Ammon's horn (tissue), 1 donor: ENCODE measurements at places on chromosomes 5 and 9.

GRCh38 chr5:122697191-122697590 is 77.7 kb upstream of the SNX2 start:
- DNase-seq, result no peak

GRCh38 chr9:110443866-110444220 is 106.2 kb upstream of the TXNDC8 start:
- no peak for DNase-seq

DNA sequence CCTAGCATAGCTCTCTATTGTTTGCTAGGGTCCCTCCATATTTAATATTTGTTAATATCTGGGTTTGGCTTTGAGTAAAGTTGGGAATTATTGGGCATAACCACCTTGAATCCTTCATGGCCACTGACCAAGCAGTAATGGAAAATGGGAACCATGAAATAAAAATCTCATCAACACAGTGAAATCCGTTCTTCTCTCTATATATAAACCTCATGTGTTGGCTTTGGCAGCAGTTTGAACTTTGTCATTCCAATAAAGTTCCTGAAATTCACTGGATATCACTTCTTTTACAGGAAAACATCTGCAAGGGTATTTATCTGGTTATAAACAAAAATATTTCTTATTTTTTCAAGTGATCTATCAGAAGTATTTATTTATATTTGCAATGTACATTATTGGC is 93.0 kb upstream of the MPDZ start:
- DNase-seq, result no peak

DNA sequence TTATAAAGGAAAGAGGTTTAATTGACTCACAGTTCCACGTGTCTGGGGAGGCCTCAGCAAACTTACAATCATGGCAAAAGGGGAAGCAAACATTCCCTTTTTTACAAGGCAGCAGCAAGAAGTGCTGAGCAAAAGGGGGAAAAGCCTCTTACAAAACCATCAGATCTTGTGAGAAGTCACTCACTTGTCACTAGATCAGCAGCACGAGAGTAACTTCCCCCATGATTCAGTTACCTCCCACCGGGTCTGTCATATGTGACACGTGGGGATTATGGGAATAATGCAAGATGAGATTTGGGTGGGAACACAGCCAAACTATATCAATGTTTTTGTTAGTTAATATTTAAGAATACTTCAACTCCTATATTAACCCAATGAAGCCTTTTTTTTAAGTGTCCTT is 275.2 kb upstream of the CDH9 start:
- DNase-seq, result no peak

GRCh38 chr5:171952021-171952420 is 54.4 kb downstream of the FBXW11 start:
- no peak for DNase-seq

DNA sequence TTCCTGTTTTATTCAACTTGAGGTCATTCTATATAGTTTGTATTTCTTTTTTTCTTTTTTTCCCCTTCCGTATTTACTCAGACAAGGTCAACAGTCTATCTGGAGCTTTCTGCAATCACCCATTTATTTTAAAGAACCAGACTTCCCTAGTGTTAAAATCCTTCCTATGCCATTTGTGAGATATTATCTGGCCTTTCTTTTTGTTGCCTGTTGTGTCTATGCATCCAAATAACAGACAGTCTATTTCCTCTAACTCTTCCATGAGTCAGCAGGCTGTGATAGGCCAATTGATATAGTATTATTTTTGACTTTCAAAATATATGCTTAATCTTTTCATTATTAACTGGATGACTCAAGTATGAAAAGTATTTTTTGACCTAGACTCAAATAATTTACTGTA is 291.2 kb upstream of the PTPRD start:
- DNase-seq, result no peak

GRCh38 chr5:142245786-142246185 is 79.0 kb downstream of the SPRY4 start:
- no peak for DNase-seq

DNA sequence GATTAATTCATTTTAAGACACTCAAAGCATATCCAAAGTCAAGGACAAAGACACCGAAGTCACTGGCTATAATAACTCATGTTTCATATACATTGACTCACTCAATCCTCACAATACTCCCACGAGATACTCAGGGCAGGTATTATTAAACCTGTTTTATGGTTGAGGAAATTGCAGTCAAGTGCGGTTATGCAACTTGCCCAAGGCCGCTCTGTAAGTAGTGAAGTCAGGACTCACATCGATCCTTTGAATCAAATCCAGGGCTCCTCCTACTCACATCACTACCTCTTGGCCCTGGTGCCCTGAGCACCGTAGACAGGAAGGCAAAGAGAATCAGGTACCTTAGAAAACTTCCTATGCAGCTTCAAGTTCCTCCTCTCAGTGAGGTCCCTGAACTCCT is 87.8 kb upstream of the APC start:
- no peak for DNase-seq

DNA sequence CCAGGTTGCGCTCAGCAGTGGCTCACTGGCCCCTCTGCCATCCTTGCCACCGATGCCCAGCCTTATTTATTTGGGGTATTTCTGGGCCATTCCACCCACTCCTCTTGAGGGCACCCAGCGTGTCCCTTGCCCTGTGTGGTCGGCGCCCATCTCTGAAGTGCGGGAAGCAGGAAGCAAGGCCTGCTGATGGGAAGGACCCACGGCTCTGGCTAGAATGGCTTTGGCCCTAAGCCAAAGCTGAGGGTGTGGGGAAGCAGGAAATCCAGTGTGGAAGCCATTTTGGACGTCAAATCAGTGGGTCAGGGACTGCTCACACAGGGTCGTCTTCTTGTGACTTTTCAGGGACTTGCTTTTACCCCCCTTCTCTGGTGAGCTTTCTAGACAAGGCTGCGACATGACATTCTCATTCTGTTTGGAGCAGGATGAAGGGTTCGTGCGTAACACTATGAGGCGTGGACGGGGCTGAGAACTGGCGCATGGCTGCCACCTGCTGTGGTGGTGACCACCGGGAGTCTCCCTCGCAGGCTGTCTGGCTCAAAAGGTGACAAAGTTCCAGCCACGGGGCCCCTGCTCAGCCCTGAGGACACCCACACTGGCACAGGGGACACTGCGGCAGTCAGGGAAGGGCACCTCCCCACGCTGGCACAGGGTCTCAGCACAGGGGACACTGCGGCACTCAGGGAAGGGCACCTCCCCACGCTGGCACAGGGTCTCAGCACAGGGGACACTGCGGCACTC is 50.7 kb upstream of the NKD2 start:
- no peak for DNase-seq

GRCh38 chr9:17387565-17387964 is 191.3 kb upstream of the SH3GL2 start:
- DNase-seq, result no peak
